CD4-positive, alpha-beta T cell (primary cell): ENCODE measurements at places on chromosomes 2 and 18. TPM values are rescaled to one million over a fixed set of nuclear protein-coding genes. Genes with fewer than 3 reads are reported as not detected.

RTP5 gene
- 0.30 TPM for total RNA-seq

NEUROD1 gene
- not detected for total RNA-seq

NT5DC4 gene
- not detected for total RNA-seq

MAL gene
- total RNA-seq: 101 TPM

MC5R gene
- not detected for total RNA-seq

SDC1 gene
- total RNA-seq: not detected

LOXHD1 gene
- not detected for total RNA-seq

TNS1 gene
- total RNA-seq: 0.34 TPM

CLEC4F gene
- not detected for total RNA-seq

GNLY gene
- total RNA-seq: 45.1 TPM

DTNA gene
- not detected for total RNA-seq

NCK2 gene
- 92.3 TPM for total RNA-seq

GRCh38 chr18:8998481-8999217, 103.8 kb upstream of the NDUFV2 start:
- DNase-seq: no peak
- H3K4me3 ChIP-seq: no peak overlapping the region

DNA sequence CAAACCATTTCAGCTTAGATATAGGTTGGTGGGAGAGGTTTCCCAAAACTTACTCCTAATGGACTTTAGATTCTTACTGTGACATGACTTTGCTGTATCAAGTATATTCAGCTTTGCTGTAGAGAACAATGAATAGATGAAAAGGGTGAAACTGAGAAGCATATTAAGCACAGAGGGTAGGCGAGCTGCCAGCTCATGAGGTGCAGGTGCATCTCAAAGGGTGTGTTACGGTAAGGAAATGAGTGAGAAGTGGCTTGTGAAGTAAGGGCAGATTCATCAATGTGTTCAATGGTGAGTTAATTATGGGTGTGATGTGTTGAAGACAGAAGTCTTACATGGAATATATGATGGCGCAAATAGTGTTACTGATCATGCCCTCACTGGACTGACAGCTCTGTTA, 49.3 kb downstream of the CD8B2 start:
- no peaks in the 10 kb centered on the region for H3K4me1 ChIP-seq
- peaks cover 4% of the 10 kb centered on the region for H3K27me3 ChIP-seq
- no peak for DNase-seq
- H3K36me3 ChIP-seq: no peaks in the 10 kb centered on the region
- no peak overlapping the region for H3K27ac ChIP-seq
- H3K4me3 ChIP-seq: no peak overlapping the region

- no peak overlapping the region for H3K27ac ChIP-seq
- DNase-seq: no peak
- no peak overlapping the region for H3K4me3 ChIP-seq
- H3K36me3 ChIP-seq: peaks cover 23% of the 10 kb centered on the region
- H3K4me1 ChIP-seq: peaks cover 81% of the 10 kb centered on the region
Measured at GRCh38 chr2:98709535-98709934, 21.4 kb downstream of the MGAT4A start.

- H3K4me3 ChIP-seq: no peak overlapping the region
- no peak overlapping the region for H3K27ac ChIP-seq
- H3K36me3 ChIP-seq: no peaks in the 10 kb centered on the region
- no peak for DNase-seq
- no peaks in the 10 kb centered on the region for H3K4me1 ChIP-seq
Measured at GRCh38 chr2:227684258-227684657, 17.7 kb downstream of the SCYGR5 start.

DNA sequence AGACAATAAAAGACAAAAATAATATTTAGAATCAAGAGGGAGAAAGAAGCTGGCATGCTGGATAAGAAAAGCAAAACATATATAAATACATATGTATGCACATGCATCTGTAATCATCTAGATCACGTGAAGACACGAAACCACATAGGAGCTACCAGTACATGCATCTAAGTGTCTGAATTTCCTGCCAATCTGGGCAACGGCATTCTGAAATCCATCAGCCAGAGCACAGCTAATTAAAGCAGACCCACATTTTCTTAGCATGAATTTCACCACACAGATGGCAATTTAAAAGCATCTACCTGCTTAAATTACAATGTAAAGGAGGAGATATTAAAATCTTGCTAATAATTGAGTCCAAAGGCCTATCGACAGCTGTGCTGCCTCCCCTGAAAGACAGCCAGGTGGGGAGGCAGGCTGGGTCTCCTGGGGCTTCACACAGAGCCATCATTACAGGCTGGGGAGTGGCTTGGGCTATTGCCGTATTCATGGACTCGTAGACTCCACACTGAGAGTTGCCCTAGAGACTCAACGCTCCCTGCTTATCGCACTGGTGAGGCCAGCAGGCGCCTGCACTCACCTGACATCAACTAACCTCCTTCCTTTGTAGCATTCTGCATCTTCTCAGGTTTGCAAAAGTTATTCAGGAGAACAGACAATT, 272.5 kb upstream of the PXDN start:
- H3K27me3 ChIP-seq: no peaks in the 10 kb centered on the region
- no peaks in the 10 kb centered on the region for H3K36me3 ChIP-seq
- DNase-seq: no peak
- H3K4me1 ChIP-seq: no peaks in the 10 kb centered on the region

- no peaks in the 10 kb centered on the region for H3K36me3 ChIP-seq
- H3K27me3 ChIP-seq: no peaks in the 10 kb centered on the region
- no peak for DNase-seq
- no peak overlapping the region for H3K27ac ChIP-seq
- H3K4me1 ChIP-seq: no peaks in the 10 kb centered on the region
Measured at GRCh38 chr18:6624271-6624660, 105.2 kb upstream of the ARHGAP28 start.

GRCh38 chr18:1663879-1664705, 759.4 kb downstream of the ADCYAP1 start:
- no peaks in the 10 kb centered on the region for H3K4me1 ChIP-seq
- H3K36me3 ChIP-seq: no peaks in the 10 kb centered on the region
- H3K4me3 ChIP-seq: no peak overlapping the region
- DNase-seq: no peak
- H3K27me3 ChIP-seq: no peaks in the 10 kb centered on the region

- H3K27me3 ChIP-seq: peaks cover 59% of the 10 kb centered on the region
- H3K4me3 ChIP-seq: no peak overlapping the region
- DNase-seq: peak; percentile 56
- no peak overlapping the region for H3K27ac ChIP-seq
- H3K36me3 ChIP-seq: no peaks in the 10 kb centered on the region
Measured at GRCh38 chr2:85750587-85751575, 2.9 kb upstream of the ATOH8 start.

DNA sequence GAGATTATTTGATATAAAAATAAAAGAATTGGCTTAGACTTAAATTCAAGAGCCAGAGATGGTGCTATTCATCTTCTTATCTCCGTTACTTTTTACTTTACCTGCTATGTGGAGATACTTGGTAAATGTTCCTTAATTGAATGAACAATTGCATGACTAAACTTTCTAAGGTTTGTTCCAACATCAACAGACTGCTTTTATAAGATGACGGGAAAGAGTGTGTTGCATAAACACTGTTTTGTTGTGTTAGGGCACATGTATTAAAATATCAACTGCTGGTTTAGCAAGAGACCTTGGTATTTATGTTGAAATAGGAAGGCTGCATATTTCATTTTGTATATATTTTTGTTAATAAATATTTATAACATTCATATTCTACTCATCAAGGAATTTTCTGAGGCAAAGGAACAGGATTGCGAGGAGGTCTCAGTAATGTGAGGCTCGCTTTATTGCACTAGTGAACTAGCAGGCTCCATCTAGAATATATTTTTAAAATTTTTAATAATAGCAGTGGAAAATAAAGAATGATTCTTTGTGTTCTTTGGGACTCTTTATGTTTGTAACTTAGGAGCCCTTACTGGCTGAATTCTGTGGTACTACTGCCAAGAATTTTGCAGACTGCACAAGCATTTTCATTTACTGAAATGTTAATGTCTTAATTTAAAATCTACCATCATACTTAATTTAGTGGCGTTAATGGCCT, 10.7 kb upstream of the NFE2L2 start:
- no peak overlapping the region for H3K27ac ChIP-seq
- no peaks in the 10 kb centered on the region for H3K27me3 ChIP-seq
- H3K36me3 ChIP-seq: no peaks in the 10 kb centered on the region
- H3K4me3 ChIP-seq: no peak overlapping the region

GRCh38 chr18:39841482-39842365, 2113.3 kb upstream of the PIK3C3 start:
- peak; percentile 3 for DNase-seq
- no peaks in the 10 kb centered on the region for H3K4me1 ChIP-seq
- H3K36me3 ChIP-seq: no peaks in the 10 kb centered on the region
- H3K4me3 ChIP-seq: no peak overlapping the region
- H3K27me3 ChIP-seq: no peaks in the 10 kb centered on the region

DNA sequence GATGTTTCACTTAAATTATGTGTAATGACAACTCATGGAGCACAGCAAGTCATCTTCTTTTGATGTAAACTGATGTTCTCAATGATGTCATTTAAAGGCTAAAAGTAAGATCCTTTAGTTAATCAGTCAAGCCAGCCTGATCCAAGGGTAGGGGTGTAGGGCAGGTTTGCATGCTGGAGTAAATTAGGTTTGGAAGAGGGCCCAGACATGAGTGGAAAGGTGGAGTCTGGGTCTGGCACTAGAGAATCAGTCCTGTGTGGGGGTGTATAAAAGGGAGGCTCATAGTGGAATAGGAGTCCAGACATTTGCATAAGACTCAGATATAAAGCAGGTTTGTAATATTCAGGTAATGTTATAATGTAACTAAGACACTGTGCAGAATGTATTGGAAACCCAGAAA, 88.8 kb upstream of the NYAP2 start:
- H3K27me3 ChIP-seq: no peaks in the 10 kb centered on the region
- H3K4me3 ChIP-seq: no peak overlapping the region
- H3K27ac ChIP-seq: no peak overlapping the region
- H3K4me1 ChIP-seq: no peaks in the 10 kb centered on the region

- no peaks in the 10 kb centered on the region for H3K27me3 ChIP-seq
- no peaks in the 10 kb centered on the region for H3K4me1 ChIP-seq
- no peak overlapping the region for H3K4me3 ChIP-seq
- no peak overlapping the region for H3K27ac ChIP-seq
Measured at GRCh38 chr2:184906160-184906559, 307.8 kb downstream of the ZNF804A start.

GRCh38 chr2:224843141-224843540, 127.0 kb upstream of the CCDC195 start:
- H3K27ac ChIP-seq: no peak overlapping the region
- no peak for DNase-seq
- no peaks in the 10 kb centered on the region for H3K27me3 ChIP-seq
- no peaks in the 10 kb centered on the region for H3K4me1 ChIP-seq
- H3K36me3 ChIP-seq: peaks cover 94% of the 10 kb centered on the region
- no peak overlapping the region for H3K4me3 ChIP-seq

DNA sequence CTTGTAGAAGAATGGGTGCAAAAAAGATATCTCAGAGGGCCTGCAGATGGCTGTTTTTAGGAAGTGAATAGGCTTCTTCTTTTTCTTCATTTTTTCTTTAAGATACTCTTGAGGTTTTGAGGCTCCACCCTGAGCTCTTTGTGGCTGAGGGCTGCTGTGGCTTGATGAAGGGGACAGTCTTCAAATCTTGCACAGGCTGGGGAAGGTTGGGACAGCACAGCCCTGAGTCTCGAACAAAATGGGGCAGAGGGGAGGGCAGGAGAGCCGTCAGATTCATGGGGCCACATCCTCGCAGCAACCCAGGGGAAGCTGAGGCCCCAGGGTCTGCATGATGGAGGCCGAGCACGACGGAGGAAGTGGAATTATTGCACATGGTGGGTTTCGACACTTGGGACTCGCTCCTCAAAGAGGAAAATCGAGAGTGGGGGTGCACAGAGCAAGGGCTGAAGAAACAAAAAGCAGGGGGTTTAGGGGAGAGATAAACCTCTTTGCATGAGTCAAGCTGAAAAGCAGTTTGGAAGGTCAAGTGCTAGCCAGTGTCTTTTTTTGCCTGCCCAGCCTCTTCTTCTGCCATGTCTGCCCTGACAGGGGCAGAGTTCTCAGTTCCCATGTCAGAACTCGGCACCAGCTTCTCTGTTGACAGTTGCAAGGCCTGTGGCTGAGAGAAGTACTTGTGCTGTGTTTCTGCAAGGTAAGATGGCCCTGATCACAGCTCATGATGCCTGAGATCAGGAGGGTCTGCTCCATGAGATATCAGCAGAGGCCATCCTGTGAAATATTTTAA, 19.5 kb downstream of the INPP4A start:
- H3K27ac ChIP-seq: peak overlapping the region; percentile 79
- peaks cover 96% of the 10 kb centered on the region for H3K4me1 ChIP-seq
- no peak for DNase-seq
- H3K27me3 ChIP-seq: no peaks in the 10 kb centered on the region

- no peak for DNase-seq
- no peak overlapping the region for H3K4me3 ChIP-seq
- H3K4me1 ChIP-seq: no peaks in the 10 kb centered on the region
- H3K27me3 ChIP-seq: no peaks in the 10 kb centered on the region
Measured at GRCh38 chr2:54546923-54547720, 91.0 kb downstream of the SPTBN1 start.

DNA sequence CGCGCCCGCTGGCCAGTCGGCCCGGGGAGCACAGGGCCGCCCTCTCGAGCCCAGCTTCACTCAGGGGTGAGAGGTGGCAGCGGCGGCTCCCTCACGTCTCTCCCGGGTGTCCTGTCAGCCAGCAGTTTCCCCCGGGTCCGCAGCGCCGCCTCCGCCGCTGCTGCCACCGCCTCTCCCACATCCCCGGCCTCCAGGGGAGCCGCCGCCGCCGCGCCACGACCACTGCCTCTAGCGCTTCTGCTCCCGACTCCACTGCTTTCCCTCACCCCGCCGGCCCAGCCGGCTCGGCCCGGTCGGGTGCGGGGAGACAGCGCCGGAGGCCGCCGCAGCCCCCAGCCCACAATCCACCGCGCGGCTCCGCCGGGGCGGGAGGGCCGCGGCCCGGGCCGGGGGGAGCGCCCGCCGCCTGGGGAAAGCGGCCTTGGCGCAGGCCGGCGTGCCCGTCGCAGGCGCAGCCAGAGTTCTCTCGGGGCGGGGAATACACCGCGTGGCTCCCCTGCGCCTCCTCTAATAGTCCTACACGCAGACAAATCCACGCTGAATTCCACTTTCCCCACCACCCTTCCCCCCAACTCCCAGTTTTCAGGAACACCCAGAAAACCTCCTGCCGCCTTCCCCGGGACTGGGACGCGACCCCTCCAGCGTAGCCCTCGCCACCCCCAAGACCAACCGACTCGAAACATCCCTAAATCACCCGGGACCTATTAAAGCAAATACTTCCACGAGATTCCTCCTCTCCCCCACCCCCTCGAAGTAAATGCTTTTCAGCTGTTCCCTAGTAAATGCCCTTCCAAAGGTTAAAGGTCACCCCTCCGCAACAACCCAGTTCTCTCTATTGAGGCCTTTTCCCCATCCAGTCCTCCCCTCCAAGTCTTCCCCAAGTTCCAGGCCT, at the start of gene VPS54:
VPS54 (minus strand) TSS at position 346 of the 892 bp plus-strand sequence. CDS start 35,429 bp downstream, outside the sequence.
- H3K27ac ChIP-seq: peak within 1 kb of the TSS; percentile 54
- peak; percentile 63 for DNase-seq
- peaks cover 12% of the 10 kb centered on the region for H3K4me1 ChIP-seq
- H3K36me3 ChIP-seq: no peaks in the 10 kb centered on the region

- no peak for DNase-seq
- H3K27me3 ChIP-seq: no peaks in the 10 kb centered on the region
- H3K4me1 ChIP-seq: no peaks in the 10 kb centered on the region
- no peaks in the 10 kb centered on the region for H3K36me3 ChIP-seq
- H3K27ac ChIP-seq: no peak overlapping the region
Measured at GRCh38 chr18:7070466-7070865, 47.1 kb downstream of the LAMA1 start.

- H3K27me3 ChIP-seq: no peaks in the 10 kb centered on the region
- DNase-seq: peak; percentile 25
- H3K27ac ChIP-seq: no peak overlapping the region
Measured at GRCh38 chr18:24659827-24660720, 199.6 kb downstream of the HRH4 start.

GRCh38 chr2:142234741-142235140, 103.9 kb upstream of the LRP1B start:
- H3K4me1 ChIP-seq: no peaks in the 10 kb centered on the region
- no peak for DNase-seq
- no peak overlapping the region for H3K4me3 ChIP-seq
- no peaks in the 10 kb centered on the region for H3K36me3 ChIP-seq
